ENCODE measurements at places on chromosomes 1 and 21. TPM values are rescaled to one million over a fixed set of nuclear protein-coding genes. Genes with fewer than 3 reads are reported as not detected.

- no peak for DNase-seq
Measured at GRCh38 chr1:84861516-84861915, 31.5 kb downstream of the LPAR3 start.

- DNase-seq = peak; percentile 82
Measured at GRCh38 chr1:70674941-70675685, 264.0 kb downstream of the CTH start.

GRCh38 chr1:203692565-203693470 lies 66.2 kb downstream of the ATP2B4 start:
- DNase-seq = peak; percentile 93

GRCh38 chr1:11492235-11492634 lies 13.3 kb downstream of the DISP3 start:
- no peak for DNase-seq

DNA sequence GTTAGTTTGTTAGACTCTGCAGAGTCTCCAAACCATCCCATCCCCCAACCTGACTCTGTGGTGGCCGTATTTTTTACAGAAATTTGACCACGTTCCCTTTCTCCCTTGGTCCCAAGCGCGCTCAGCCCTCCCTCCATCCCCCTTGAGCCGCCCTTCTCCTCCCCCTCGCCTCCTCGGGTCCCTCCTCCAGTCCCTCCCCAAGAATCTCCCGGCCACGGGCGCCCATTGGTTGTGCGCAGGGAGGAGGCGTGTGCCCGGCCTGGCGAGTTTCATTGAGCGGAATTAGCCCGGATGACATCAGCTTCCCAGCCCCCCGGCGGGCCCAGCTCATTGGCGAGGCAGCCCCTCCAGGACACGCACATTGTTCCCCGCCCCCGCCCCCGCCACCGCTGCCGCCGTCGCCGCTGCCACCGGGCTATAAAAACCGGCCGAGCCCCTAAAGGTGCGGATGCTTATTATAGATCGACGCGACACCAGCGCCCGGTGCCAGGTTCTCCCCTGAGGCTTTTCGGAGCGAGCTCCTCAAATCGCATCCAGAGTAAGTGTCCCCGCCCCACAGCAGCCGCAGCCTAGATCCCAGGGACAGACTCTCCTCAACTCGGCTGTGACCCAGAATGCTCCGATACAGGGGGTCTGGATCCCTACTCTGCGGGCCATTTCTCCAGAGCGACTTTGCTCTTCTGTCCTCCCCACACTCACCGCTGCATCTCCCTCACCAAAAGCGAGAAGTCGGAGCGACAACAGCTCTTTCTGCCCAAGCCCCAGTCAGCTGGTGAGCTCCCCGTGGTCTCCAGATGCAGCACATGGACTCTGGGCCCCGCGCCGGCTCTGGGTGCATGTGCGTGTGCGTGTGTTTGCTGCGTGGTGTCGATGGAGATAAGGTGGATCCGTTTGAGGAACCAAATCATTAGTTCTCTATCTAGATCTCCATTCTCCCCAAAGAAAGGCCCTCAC lies at the start of gene OLIG2:
Gene OLIG2 (plus strand): TSS at position 447 of the 954 bp plus-strand sequence. CDS start 928 bp downstream, outside the sequence.
- DNase-seq = peak; percentile 36

- peak; percentile 99 for DNase-seq
Measured at GRCh38 chr1:26529655-26530409, at the start of gene RPS6KA1. RPS6KA1 (plus strand) TSS chr1:26529761; CDS start chr1:26529921, 160 bp downstream.

GRCh38 chr21:42737951-42738590 lies 84.7 kb downstream of the PDE9A start:
- DNase-seq = no peak

DNA sequence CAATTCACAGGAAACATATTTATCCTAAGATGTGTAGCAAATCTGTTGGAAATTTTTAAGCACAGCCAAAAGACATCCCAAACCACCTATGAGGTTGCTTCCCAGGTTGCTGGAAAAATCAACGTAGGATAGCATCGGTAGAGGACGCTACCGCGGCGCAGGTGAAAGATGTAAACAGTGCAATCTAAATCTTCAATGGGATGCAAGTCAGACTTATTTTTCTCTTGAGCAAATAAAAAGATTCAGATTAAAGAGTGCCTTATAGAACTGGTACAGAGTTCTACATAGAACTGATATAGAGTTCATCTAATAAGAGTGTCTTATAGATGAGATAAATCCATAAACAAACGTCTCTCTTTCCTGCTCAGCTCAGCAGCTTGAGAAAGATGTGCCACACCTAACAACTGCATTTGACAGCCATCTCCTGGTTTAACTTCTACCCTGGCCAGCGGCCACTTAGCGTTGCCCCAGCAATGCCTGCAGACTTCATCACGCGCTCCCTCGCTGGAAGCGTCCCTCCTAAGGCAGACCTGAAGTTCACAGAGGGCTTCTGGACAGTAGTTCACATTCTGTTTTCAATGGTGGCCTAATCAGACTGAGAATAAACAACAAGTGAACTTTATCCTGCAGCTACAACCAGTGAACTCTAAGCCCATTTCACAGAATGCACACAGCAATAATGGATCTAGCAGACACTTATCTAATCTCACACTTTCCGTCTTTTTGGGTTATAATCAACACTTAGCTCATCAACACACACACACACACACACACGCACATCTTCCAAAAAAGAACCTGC lies 164.5 kb downstream of the TOMM20 start:
- DNase-seq = no peak

DNA sequence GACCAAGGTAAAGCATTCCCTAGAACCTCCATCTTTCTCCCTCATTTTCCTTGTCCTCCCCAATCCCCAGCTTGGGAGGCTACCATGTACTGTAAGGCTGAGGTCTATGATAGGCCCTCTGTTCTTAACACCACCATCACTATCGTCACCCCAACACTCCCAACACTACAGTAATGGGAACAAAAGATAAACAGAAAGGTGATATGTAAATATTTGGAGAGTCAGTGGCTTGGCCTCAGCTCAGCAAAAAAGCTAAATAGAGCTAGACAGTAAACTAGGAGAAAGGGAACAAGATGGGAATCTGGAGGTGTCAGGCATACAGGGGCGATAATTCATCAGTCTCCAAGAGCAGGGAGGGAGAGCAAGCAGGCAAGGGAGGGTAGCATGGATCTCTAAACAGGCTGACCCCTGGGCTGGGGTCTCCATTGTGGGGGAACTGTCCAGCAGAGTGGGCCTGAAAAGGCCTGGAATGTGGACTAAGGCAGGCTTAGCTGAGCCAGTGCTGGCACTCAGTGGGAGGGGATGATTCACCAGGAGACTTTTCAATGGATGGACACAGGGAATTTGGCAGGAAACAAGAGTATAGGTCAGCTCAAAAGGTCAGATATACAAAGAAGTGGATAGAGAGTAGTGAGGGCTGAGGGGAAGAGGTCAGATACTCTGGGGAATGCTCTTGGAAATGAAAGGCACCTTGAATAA lies 6.7 kb downstream of the WNT2B start:
- DNase-seq = no peak

DNA sequence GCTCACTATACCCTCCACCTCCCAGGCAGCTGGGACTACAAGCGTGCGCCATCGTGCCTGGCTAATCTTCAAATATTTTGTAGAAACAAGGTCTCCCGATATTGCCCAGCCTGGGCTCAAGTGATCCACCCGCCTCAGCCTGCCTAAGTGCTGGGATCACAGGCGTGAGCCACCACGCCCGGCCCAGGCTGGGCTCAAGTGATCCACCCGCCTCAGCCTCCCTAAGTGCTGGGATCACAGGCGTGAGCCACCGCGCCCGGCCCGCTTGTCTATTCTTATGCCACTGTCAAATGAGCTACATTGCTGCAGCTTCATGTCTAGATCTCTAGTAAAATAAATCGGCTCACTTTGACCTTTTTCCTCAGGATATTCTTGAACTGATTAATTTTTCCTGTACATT lies 107.7 kb upstream of the COL6A1 start:
- no peak for DNase-seq

DNA sequence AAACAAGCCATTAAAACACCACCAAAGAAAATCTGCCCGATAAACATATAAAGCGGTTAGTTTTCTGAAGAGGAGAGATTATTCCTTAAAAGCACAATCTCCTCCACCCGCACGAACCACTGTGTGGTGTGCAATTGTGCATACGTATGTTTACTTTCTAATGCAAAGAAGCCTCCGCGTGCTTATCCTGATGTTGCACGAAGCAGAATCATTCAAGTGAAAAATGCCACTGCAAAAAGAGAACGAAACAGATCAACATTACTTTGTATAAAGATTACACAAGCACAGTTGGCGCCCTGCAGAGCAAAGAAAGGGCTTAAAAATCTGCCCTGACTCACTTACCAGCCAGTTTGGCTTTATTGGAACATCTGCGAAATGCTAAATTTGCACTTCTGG lies 166.8 kb downstream of the ZNF281 start:
- DNase-seq = no peak

DNA sequence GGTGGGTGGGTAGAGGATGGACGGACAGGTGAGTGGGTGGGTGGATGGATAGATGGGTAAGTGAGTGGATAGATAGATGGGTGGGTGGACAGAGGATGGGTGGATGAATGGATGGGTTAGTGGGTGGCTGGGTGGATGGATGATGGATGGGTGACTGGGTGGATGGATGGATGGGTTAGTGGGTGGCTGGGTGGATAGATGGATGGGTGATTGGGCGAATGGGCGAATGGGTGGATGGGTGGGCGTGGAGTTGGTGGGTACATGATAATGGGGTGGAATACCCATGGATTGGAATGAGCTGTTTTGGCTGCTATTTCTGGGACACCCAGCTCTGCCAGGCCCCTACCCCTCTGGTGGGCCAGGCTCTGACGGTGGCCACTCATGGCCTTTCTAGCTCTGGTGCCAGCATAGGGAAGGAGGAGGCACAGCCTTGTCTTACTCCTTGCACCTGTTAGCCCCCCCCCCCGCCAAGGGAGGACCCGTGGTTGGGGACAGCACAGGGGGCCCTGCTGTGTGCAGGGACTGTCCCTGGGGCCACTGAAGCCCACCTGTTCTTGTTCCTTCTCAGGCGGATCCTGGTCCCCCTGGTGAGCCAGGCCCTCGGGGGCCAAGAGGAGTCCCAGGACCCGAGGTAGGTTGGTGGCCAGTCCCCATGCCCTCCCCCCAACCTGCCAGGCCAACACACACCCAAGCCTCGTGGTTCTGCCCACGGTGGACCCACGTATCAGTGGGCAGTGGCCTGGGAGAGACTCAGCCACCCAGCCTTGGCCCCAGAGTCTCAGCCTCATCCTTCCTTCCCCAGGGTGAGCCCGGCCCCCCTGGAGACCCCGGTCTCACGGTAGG lies 26.4 kb downstream of the COL6A2 start:
- no peak for DNase-seq

DNA sequence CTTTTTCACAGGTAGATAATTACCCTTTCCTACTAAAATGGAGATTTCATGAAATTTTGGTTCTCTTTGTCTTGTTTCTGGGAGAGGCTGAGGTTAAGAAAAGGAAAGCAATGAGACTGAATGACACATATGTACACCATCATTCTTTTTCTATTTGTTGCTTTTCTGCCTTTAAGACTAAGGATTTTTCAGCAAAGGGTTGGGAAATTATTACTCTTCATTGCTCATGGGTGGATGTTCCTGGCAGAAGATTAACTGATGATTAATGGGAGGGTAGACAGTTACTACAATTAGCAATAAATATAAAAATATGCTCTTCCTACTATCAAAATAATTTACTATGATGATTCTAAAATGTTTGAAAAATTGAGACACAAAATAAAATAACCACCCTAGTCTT lies 316.5 kb upstream of the USP24 start:
- no peak for DNase-seq

DNA sequence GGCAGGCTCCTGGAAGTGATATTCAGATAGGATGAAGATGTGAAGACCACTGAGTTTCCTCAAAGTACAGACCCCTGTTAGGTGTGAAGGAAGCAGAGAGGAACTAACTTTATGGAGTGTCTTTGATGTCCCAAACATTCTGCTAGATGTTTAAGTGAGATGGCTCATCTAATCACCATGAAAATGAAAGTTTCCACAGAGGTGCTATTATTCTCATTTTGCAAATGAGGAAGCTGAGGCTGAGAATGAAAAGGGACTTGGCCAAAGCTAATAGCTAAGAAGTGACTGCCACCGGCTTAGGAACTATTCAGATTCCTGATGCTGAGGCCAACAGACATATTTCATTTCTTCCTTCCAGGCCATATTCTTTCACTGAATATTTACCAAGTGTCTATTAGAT lies 45.9 kb upstream of the WLS start:
- DNase-seq = no peak

GRCh38 chr1:20125100-20125499 lies 5.8 kb upstream of the PLA2G2D start:
- DNase-seq = no peak

Gene FCMR
- 0.54 TPM for total RNA-seq

Gene SPATA46
- not detected for total RNA-seq

Gene ESPN
- total RNA-seq = 1.2 TPM

Gene GBP1
- 0.20 TPM for total RNA-seq
